ENCODE measurements at places on chromosomes 2 and 18.
A peak's percentile ranks its signal among the peaks of the same experiment; 100 is the strongest.

DNA sequence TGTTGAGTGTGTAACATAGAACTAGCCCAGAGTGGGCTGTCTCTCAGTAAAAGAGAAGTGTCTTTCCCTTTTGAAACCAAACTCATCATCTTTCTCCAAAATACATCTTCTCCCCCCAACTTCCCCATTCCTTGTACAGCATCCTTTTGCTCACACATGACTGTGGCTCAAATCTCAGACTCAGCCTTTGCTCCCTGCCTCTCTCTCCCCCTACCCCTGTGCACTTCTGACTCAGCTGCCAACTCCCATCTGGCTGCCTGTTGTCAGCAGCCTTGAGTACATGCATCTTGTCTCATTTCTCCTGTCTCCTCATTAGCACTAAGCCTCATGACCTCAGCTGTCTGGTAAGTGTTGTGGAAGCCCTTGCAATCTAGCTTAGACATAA lies 18.1 kb upstream of the MGAT4A start:
- H3K4me3 ChIP-seq, result no peak overlapping the region
- H3K4me1 ChIP-seq, result peaks cover 27% of the 10 kb centered on the region
- no peaks in the 10 kb centered on the region for H3K36me3 ChIP-seq
- peaks cover 4% of the 10 kb centered on the region for H3K27me3 ChIP-seq
- H3K27ac ChIP-seq, result no peak overlapping the region
- no peak for DNase-seq

DNA sequence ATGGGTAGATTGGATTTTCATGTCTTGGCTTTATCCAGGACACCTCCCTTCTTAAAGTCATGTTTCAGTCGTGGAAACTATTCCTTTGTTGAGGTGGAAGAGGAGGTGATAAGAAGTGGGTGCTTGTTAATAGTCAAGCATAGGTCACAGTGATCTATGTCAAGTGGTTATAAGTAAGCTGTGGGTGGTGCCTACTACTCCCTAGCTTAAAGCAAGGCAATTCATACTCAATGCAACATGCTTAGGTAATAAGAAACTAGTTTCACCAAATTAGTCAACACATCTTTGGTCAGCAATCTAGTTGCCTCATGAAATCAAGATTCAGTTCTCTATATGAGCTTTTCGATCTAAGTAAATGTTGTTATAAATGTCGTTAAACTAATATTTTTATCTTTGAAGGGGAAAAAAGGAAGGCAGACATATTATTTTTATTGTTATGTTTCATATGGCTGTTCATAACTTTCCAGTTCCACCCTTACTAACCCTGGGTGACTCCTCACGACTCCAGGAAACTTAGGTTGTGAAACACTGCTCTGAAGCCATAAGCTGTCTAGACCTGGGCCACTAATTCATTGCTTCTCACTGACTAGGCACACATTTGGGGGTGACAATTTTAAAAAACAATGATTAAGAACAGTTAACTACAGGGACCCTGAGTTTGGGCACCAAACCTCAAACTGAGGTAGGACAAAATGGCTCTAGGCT lies 5.8 kb upstream of the ABCB11 start:
- no peak for DNase-seq
- H3K4me1 ChIP-seq, result peaks cover 23% of the 10 kb centered on the region
- H3K36me3 ChIP-seq, result peaks cover 4% of the 10 kb centered on the region
- H3K27me3 ChIP-seq, result no peaks in the 10 kb centered on the region
- H3K4me3 ChIP-seq, result no peak overlapping the region

GRCh38 chr2:236582968-236583367 lies 13.3 kb downstream of the ACKR3 start:
- no peak overlapping the region for H3K27ac ChIP-seq
- no peaks in the 10 kb centered on the region for H3K36me3 ChIP-seq
- no peak overlapping the region for H3K4me3 ChIP-seq
- H3K4me1 ChIP-seq, result no peaks in the 10 kb centered on the region
- DNase-seq, result no peak
- H3K27me3 ChIP-seq, result no peaks in the 10 kb centered on the region

GRCh38 chr2:172995323-172996244 lies 80.1 kb upstream of the MAP3K20 start:
- H3K4me1 ChIP-seq, result no peaks in the 10 kb centered on the region
- no peaks in the 10 kb centered on the region for H3K36me3 ChIP-seq
- no peak overlapping the region for H3K4me3 ChIP-seq

- no peaks in the 10 kb centered on the region for H3K36me3 ChIP-seq
- DNase-seq, result no peak
- peaks cover 2% of the 10 kb centered on the region for H3K27me3 ChIP-seq
- H3K4me1 ChIP-seq, result peaks cover 36% of the 10 kb centered on the region
- no peak overlapping the region for H3K4me3 ChIP-seq
- H3K27ac ChIP-seq, result no peak overlapping the region
These were observed 71.9 kb downstream of the MOGAT1 start for GRCh38 chr2:222743251-222743812.

DNA sequence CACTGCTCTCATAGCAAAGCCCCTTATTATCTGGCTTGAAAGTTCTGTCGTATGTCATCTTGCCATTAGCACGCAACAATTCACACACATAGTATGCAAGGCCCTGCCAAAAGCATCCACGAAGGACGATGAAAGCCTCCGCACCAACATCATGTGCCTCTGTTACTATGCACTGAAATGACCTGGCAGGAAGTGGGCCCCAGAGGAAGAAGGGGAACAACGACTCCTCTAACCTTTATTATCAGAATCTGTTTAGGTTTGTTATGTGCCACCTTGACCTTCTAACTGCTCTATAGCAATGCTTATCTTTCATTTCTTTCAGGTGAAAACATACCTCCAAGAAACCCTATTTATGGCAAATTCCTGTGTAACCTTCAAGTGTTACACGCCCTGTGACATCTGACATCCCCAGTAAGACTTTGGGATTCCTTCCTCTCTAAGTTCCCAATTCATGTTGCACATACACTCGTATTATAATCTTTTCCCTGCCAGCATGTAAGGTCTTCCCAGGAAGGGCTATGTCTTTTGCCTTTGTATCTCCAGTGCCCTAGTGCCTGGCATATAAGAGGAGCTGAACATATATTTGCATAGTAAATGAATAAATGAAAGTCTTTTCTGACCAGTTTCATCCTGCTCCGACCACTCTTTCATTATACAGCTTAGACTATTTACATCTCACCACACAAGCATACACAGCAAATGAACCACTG lies 7.0 kb upstream of the NDUFV2 start:
- peaks cover 66% of the 10 kb centered on the region for H3K4me1 ChIP-seq
- H3K36me3 ChIP-seq, result peaks cover 6% of the 10 kb centered on the region
- peak overlapping the region; percentile 62 for H3K4me3 ChIP-seq
- no peaks in the 10 kb centered on the region for H3K27me3 ChIP-seq
- peak overlapping the region; percentile 99 for H3K27ac ChIP-seq
- DNase-seq, result peak; percentile 58

DNA sequence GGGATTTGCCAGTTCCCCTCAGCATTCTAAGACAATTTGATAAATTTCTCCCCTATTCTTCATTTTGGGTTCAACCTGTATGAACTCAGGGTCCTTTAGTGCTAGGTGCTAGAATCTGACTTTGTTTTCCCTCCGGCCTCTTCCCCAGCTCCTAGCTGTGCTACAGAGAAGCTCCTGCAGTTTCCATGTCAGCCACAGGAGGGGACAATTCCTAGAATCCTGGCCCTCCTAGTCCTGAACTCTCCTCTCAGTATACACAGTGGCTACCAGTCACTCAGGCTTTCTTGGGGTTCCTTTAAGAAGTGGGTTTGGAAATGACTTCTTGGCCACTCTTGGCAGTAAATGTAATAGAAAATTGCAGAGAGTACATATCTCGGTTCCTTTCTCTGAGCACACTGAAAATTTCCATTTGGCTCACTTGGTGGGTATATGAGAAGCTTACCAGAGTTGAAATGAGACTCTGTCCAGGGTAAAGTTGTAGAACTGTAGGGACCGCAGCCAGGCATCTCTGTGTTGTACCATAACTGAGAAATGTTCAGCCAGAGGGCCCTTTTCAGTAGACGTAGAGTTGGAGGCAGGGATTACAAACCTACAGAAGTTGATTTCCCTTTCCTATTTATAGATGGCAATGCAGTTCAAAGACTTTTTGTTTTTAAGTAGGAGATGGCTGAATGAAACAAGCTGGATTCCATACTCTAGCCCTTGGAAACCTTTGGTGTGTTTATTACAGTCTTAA lies 5.0 kb upstream of the CHST10 start:
- no peak overlapping the region for H3K4me3 ChIP-seq
- peaks cover 24% of the 10 kb centered on the region for H3K27me3 ChIP-seq
- H3K36me3 ChIP-seq, result no peaks in the 10 kb centered on the region
- DNase-seq, result no peak
- H3K27ac ChIP-seq, result no peak overlapping the region
- peaks cover 11% of the 10 kb centered on the region for H3K4me1 ChIP-seq

DNA sequence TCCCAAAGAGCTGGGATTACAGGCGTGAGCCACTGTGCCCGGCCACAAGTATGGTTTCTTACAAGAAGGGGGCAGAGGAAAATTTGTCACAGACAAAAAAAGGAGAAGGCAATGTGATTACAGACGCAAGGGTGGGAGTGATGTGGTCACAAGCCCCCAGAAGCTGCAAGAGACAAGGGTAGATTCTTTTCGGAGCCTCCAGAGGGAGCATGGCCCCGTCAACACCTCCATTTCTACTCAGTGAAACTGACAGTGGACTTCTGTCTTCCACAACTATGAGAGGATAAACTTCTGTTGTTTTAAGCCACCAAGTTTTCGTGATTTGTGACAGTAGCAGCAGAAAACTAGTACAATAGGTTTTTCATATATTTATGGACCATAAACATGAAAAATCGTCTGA lies 2.1 kb upstream of the TCF7L1 start:
- peaks cover 4% of the 10 kb centered on the region for H3K4me1 ChIP-seq
- no peak overlapping the region for H3K4me3 ChIP-seq

- DNase-seq, result no peak
- H3K27ac ChIP-seq, result no peak overlapping the region
- H3K4me3 ChIP-seq, result no peak overlapping the region
- H3K4me1 ChIP-seq, result peaks cover 2% of the 10 kb centered on the region
- H3K27me3 ChIP-seq, result peaks cover 8% of the 10 kb centered on the region
- H3K36me3 ChIP-seq, result no peaks in the 10 kb centered on the region
These were observed 206.0 kb upstream of the SPRED2 start for GRCh38 chr2:65638443-65638842.

DNA sequence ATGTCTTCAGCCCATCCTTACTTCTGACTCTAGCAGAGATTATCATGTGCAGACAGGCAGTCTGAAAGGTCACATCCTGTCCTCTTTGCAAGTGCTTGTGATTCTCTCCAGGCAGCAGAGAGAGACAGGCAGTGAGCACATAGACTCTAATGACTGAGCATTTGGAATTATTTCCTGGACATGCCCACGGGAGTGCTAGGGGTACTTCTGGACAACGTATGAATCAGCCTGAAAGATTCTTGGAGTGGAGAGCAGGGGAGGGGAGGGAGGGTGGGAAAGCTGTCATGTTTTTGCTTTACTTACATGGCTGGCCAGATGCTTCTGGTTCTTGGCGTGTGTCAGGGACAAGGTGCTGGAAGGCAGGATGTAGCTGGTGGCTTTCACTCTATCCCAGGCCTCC lies 150.6 kb downstream of the RIF1 start:
- no peaks in the 10 kb centered on the region for H3K4me1 ChIP-seq
- no peak overlapping the region for H3K4me3 ChIP-seq
- no peak for DNase-seq
- peaks cover 18% of the 10 kb centered on the region for H3K27me3 ChIP-seq

DNA sequence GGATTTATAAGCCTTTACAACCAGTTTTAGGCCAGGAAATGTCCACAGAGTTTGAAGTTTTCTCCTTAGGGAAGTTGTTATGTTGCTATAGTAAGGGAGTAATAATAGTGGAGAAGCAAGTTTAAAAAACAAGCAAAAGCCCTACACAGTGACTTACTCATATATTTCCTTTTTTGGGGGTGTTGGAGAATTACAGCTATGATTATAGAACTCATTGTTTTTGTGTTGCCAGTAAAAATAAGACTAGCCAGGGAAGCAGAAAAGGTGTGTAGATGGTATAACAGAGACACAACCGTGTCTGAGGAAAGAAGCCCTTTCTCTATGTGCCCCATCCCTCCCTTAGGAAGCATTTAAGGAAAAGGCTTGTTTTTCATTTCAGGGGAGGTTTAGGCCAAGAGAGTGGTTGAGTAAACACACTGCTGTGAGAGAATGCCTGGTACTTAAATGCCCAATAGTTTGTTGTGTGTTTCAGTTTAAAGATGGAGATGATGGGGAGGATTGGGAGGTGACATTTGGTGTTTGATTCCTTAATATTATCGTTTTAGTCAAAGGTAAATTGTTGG lies 2.3 kb downstream of the VAPA start:
- H3K27ac ChIP-seq, result peak overlapping the region; percentile 54
- no peaks in the 10 kb centered on the region for H3K27me3 ChIP-seq
- DNase-seq, result no peak
- peaks cover 8% of the 10 kb centered on the region for H3K36me3 ChIP-seq

GRCh38 chr18:47865183-47865582 lies 65.3 kb downstream of the SMAD2 start:
- no peaks in the 10 kb centered on the region for H3K27me3 ChIP-seq
- DNase-seq, result no peak
- peaks cover 83% of the 10 kb centered on the region for H3K36me3 ChIP-seq
- peaks cover 19% of the 10 kb centered on the region for H3K4me1 ChIP-seq
- H3K27ac ChIP-seq, result no peak overlapping the region
- H3K4me3 ChIP-seq, result no peak overlapping the region

DNA sequence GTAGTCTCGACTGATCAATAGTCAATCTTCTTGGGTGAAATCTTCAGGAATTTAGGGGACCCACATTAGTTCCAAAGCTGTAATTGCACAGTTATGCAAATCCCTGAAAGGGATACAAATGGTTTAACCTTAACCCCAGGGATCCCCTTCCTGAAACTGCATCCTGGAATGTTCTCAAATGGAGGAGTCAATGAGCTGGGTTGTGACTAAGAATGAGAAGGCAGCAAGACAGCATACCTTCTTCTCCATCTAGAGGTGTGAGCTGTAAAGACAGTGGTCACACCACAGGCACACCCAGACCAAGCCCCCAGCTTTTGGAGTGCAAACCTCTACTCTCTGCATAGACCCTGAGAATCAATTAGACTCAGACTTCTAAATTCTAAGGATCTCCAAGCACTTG lies 164.7 kb upstream of the MEIS1 start:
- H3K27ac ChIP-seq, result no peak overlapping the region
- no peaks in the 10 kb centered on the region for H3K4me1 ChIP-seq
- no peaks in the 10 kb centered on the region for H3K27me3 ChIP-seq
- no peak for DNase-seq

DNA sequence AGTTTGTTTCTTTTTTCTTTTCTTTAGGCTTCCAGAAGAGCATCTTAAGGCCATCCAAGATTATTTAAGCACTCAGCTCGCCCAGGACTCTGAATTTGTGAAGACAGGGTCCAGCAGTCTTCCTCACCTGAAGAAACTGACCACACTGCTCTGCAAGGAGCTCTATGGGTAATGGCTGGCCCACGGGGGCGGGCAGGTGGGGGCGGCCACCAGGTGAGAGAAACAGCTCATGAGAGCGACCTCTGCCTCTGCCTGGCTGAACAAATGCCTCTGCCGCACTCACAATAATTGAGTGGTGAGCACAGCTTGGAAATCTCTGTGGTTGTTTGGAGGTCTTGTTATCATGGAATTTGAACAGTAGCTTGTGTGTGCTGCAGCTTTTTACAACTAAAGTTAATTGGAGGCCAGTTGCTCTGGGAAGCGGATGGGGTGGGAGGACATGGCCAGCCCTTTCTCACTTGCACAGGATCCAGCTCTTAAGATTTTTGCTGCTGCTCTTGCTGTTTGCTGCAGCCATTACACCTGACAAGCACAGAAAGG lies 70.4 kb downstream of the INPP5D start:
- DNase-seq, result no peak
- H3K27ac ChIP-seq, result peak overlapping the region; percentile 42
